ENCODE measurements at places on chromosomes 11 and 22.

- no peaks in the 10 kb centered on the region for H3K36me3 ChIP-seq
- H3K4me3 ChIP-seq: no peak overlapping the region
- H3K27me3 ChIP-seq: no peaks in the 10 kb centered on the region
- DNase-seq: no peak
- H3K27ac ChIP-seq: no peak overlapping the region
Measured at GRCh38 chr11:115452241-115452640, 52.0 kb downstream of the CADM1 start.

DNA sequence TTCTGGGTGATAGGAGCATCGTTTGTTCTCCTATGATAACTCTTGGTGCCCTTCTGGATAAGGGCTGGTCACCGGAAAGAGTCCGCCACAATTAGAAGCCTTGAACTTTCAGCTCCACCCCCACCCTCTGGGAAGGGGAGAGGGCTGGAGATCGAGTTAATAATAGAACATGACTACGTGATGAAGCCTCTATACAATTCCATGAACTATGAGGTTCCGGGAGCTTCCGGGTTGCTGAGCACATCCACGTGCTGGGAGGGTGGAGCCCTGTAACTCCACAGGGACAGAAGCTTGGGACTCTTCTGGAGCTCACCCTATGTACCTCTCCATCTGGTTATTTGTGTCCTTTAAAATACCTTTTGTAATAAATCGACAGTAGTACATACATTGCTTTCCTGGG lies 40.3 kb downstream of the ARHGAP42 start:
- H3K4me3 ChIP-seq: no peak overlapping the region
- no peaks in the 10 kb centered on the region for H3K27me3 ChIP-seq
- no peak overlapping the region for H3K27ac ChIP-seq
- DNase-seq: no peak
- no peaks in the 10 kb centered on the region for H3K36me3 ChIP-seq
- peaks cover 1% of the 10 kb centered on the region for H3K4me1 ChIP-seq

DNA sequence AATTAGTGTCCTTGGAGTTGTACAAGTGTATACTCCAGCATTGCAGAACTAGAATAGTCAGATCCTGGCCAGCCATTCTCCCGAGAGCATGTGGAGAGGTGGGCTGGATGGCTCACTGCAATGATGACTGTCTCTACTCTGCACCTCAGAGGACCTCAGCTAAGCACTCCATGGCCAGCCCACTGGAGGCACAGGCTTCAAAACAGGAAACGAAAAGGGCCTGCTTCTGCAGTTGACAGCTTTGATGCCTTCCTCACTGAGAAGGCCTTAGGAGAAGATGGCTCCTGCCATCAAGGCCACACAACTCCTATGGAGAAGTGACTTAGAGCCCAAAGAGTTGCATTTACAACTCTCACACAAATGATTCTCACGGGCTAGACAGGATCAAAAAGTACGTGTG lies 9.1 kb downstream of the POLD4 start:
- H3K4me3 ChIP-seq: no peak overlapping the region
- no peak overlapping the region for H3K27ac ChIP-seq
- DNase-seq: no peak
- H3K36me3 ChIP-seq: no peaks in the 10 kb centered on the region

DNA sequence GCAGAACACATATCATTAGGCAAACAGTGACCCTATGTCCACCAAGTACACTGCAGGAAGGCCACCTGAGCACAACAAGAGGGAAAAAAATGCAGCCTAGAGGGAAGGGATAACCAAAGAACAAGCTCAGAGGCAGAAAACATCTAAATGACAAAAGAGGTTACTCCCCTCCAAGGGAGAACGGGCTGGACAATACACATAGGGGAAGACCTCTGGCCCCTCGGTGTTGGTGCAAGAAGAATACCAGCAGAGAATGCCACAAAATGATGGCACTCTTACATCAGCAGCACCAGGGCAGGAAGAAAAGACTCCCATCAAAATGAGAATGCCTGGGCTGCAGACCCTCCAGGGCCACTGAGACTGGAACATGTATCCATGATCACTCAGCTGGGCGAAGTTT lies 66.6 kb upstream of the OPCML start:
- no peaks in the 10 kb centered on the region for H3K27me3 ChIP-seq
- no peak overlapping the region for H3K4me3 ChIP-seq
- no peak overlapping the region for H3K27ac ChIP-seq
- no peaks in the 10 kb centered on the region for H3K4me1 ChIP-seq
- DNase-seq: no peak

- H3K4me3 ChIP-seq: no peak overlapping the region
- no peak for DNase-seq
- H3K4me1 ChIP-seq: no peaks in the 10 kb centered on the region
- H3K36me3 ChIP-seq: no peaks in the 10 kb centered on the region
- no peaks in the 10 kb centered on the region for H3K27me3 ChIP-seq
Measured at GRCh38 chr11:69414773-69415187, 66.7 kb upstream of the LINC01488 start.

GRCh38 chr22:38038426-38038825 lies 18.8 kb upstream of the PICK1 start:
- no peaks in the 10 kb centered on the region for H3K36me3 ChIP-seq
- H3K27ac ChIP-seq: no peak overlapping the region
- no peaks in the 10 kb centered on the region for H3K27me3 ChIP-seq
- peaks cover 4% of the 10 kb centered on the region for H3K4me1 ChIP-seq

- H3K4me3 ChIP-seq: no peak overlapping the region
- no peaks in the 10 kb centered on the region for H3K36me3 ChIP-seq
- H3K27me3 ChIP-seq: no peaks in the 10 kb centered on the region
- no peak overlapping the region for H3K27ac ChIP-seq
- DNase-seq: no peak
- no peaks in the 10 kb centered on the region for H3K4me1 ChIP-seq
Measured at GRCh38 chr11:69386594-69387408, 92.8 kb downstream of the MYEOV start.

DNA sequence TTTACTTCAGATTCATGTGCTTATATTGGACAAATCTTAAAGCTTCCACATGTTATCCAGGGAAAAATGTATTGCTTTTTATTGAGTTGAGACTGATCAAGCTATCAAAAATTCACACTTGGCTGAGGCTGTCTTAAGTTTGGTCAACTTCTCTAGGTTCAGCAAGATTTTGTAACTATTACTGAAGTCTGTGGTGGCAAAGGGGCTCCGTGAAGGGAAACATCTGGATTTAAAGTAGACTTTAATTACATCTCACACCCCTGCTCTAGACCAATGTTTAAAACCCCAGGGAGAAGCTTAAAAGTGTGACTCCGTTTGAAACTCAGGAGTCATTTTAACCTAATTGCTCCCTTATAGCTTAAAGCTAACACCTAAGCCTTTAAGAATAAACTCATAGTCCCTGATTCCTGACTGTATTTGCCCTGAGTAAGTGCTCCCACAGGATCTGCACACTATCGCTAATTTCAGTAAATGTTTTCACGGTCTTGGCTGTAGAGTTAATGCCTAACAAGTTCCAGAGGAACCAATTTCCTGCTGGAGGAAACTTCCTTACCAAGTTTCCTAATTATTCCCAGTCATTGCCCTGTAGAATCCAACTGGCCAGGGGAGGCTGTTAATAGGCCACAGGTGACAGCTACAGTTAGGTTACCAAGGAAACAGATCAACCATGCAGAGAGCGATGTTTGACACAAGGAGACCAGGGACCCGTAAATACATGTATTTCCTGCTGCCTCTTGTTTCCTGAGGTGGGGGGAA lies 40.5 kb downstream of the OR10A6 start:
- no peak overlapping the region for H3K4me3 ChIP-seq
- no peaks in the 10 kb centered on the region for H3K36me3 ChIP-seq
- no peak for DNase-seq
- no peaks in the 10 kb centered on the region for H3K4me1 ChIP-seq
